Activated CD4-positive, alpha-beta T cell treated with anti-CD3 and anti-CD28 coated beads for 36 hours (primary cell): ENCODE measurements at places on chromosomes 11 and 22. TPM values are rescaled to one million over a fixed set of nuclear protein-coding genes. Genes with fewer than 3 reads are reported as not detected.

GRCh38 chr11:110314366-110315095 is 18.1 kb upstream of the RDX start:
- DNase-seq, result no peak
- peaks cover 5% of the 10 kb centered on the region for H3K27me3 ChIP-seq
- no peaks in the 10 kb centered on the region for H3K36me3 ChIP-seq
- H3K4me3 ChIP-seq, result no peak overlapping the region

DNA sequence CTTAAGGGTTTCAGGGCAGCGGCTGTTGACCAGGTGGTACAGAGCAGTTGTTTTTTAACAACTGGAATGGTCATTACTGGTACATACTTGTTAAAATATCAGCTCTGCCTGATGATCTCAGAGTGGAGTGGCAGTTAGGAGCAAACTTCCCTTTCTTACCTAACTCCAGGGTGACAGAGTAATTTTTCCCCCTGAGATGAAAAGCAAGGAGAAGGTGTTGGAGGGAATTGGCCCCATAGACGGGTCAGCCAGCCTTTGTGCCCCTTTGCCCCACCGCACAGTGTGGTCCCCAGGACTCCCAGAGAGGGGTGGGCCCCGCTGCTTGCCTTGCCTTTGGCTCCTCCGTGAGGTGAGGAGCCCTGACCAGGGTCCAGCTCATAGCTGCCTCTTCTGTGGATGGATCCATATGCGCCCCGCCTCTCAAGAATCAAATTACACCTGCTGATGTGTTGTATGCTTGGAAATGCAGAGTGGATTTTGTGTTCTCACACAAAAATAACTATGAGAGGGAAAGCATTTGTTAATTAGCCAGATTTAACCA is 27.0 kb upstream of the SORL1-AS1 start:
- no peaks in the 10 kb centered on the region for H3K27me3 ChIP-seq
- no peak for DNase-seq
- H3K27ac ChIP-seq, result no peak overlapping the region
- peaks cover 35% of the 10 kb centered on the region for H3K36me3 ChIP-seq
- no peak overlapping the region for H3K4me3 ChIP-seq
- peaks cover 69% of the 10 kb centered on the region for H3K4me1 ChIP-seq

DNA sequence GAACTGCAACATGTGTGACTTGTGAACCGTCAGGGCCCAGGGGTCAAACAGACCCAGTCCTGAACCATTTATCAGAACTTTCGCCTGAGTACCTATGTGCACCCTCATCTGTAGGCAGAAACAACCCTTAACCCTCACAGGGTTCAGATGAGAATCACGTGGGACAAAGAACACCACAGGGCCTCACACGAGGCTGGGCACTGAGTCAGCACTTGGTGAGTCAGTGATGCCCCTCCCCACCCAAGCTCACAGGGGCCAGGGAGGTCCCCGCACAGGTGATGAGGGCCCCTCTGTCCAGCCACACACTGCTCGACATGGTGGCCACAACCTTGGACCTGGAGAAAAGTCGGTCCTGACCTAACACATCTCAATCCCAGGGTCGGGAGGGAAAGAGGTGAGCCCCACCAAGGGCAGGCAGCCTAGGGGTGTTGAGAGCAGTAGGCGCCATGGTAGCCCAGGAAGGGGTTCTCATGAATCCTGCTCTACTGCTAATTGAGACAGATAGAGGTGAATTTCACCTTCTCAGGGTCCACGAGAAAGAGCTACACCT is 176.4 kb downstream of the SHANK2 start:
- no peaks in the 10 kb centered on the region for H3K4me1 ChIP-seq
- no peak overlapping the region for H3K27ac ChIP-seq
- H3K4me3 ChIP-seq, result no peak overlapping the region

GRCh38 chr22:45830531-45831245 is 146.3 kb downstream of the WNT7B start:
- no peaks in the 10 kb centered on the region for H3K4me1 ChIP-seq
- peaks cover 23% of the 10 kb centered on the region for H3K36me3 ChIP-seq
- H3K4me3 ChIP-seq, result no peak overlapping the region
- no peak for DNase-seq
- H3K27me3 ChIP-seq, result no peaks in the 10 kb centered on the region

- H3K4me1 ChIP-seq, result no peaks in the 10 kb centered on the region
- peak; percentile 5 for DNase-seq
- no peak overlapping the region for H3K27ac ChIP-seq
- no peak overlapping the region for H3K4me3 ChIP-seq
These were observed 49.2 kb upstream of the TIMP3 start for GRCh38 chr22:32752326-32752725.

- H3K4me1 ChIP-seq, result peaks cover 2% of the 10 kb centered on the region
- no peak overlapping the region for H3K27ac ChIP-seq
- no peaks in the 10 kb centered on the region for H3K36me3 ChIP-seq
- H3K4me3 ChIP-seq, result no peak overlapping the region
- peak; percentile 30 for DNase-seq
- peaks cover 2% of the 10 kb centered on the region for H3K27me3 ChIP-seq
These were observed 52.6 kb upstream of the NAV2 start for GRCh38 chr11:19660076-19660475.

GRCh38 chr11:112175599-112175952 is 264 bp downstream of the BCO2 start:
- peak overlapping the region; percentile 54 for H3K4me3 ChIP-seq
- peaks cover 11% of the 10 kb centered on the region for H3K4me1 ChIP-seq
- H3K36me3 ChIP-seq, result no peaks in the 10 kb centered on the region
- peaks cover 22% of the 10 kb centered on the region for H3K27me3 ChIP-seq
- no peak overlapping the region for H3K27ac ChIP-seq

- H3K4me1 ChIP-seq, result no peaks in the 10 kb centered on the region
- H3K36me3 ChIP-seq, result no peaks in the 10 kb centered on the region
- H3K27ac ChIP-seq, result no peak overlapping the region
- peaks cover 7% of the 10 kb centered on the region for H3K27me3 ChIP-seq
- no peak for DNase-seq
These were observed 70.5 kb downstream of the RPUSD4 start for GRCh38 chr11:126140926-126141280.

GRCh38 chr22:40020956-40021355 is 26.2 kb downstream of the FAM83F start:
- H3K27me3 ChIP-seq, result no peaks in the 10 kb centered on the region
- H3K36me3 ChIP-seq, result no peaks in the 10 kb centered on the region
- no peak overlapping the region for H3K27ac ChIP-seq
- DNase-seq, result no peak
- no peaks in the 10 kb centered on the region for H3K4me1 ChIP-seq

DNA sequence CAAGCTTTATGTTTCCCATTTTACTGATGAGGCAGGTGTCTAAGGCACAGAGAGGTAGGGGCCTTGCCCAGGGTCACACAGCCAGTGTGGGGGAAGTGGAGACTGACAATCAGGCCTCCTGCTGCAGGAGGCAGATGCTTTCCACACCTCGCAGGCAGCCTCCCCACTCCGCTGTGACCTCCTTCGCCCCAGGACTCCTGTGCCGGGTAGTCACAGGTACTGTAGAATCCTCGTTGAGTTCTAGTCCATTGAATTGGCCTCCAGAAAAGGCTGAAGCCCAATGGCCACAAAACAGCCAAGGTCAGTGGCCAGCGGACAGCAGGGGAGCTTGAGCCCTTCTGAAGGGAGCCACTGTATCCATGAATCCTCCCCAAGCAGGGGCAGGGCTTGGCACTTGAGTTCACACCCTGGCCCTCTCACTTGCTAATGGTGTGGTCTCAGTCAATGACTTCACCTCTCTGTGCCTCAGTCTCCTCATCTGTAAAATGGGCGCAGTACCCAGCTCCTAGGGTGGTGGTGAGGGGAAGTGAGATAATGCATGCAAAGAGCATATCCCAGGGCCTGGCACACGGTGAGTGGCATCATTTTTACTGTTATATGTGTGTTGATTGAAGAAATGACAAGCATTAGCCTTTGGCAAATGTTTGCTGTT is 1.1 kb upstream of the FXYD2 start:
- no peaks in the 10 kb centered on the region for H3K36me3 ChIP-seq
- DNase-seq, result no peak
- H3K4me1 ChIP-seq, result peaks cover 54% of the 10 kb centered on the region
- no peak overlapping the region for H3K27ac ChIP-seq
- H3K27me3 ChIP-seq, result no peaks in the 10 kb centered on the region

GRCh38 chr22:45689211-45689610 is 17.6 kb downstream of the ATXN10 start:
- peaks cover 34% of the 10 kb centered on the region for H3K36me3 ChIP-seq
- no peaks in the 10 kb centered on the region for H3K27me3 ChIP-seq
- no peak overlapping the region for H3K27ac ChIP-seq
- no peak overlapping the region for H3K4me3 ChIP-seq
- peaks cover 34% of the 10 kb centered on the region for H3K4me1 ChIP-seq

GRCh38 chr11:109401545-109401944 is 20.4 kb upstream of the C11orf87 start:
- no peak for DNase-seq
- no peaks in the 10 kb centered on the region for H3K27me3 ChIP-seq
- no peaks in the 10 kb centered on the region for H3K36me3 ChIP-seq
- no peak overlapping the region for H3K4me3 ChIP-seq

GRCh38 chr11:68146010-68146540 is 24.9 kb upstream of the CHKA start:
- H3K27me3 ChIP-seq, result no peaks in the 10 kb centered on the region
- no peak for DNase-seq
- no peaks in the 10 kb centered on the region for H3K36me3 ChIP-seq
- no peak overlapping the region for H3K27ac ChIP-seq

DNA sequence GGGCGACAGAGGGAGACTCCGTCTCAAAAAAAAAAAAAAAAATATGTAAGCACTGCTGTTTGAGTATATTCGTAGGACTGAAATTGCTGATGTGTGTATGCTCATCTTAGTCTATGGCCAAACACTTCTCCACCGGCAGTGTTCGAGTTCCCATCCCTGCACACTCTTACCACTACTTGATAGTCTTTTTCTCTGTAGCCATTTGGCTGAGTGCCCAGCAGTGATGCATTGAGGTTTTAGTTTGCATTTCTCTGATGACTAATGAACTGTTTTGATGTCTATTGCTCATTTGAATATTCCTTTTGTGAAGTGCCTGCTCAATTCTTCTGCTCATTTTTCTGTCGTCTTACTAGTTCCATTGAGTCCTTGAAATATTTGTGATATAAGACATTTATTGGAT is 1.9 kb downstream of the TIRAP start:
- peak; percentile 96 for DNase-seq
- H3K27ac ChIP-seq, result peak overlapping the region; percentile 58
- H3K4me1 ChIP-seq, result peaks cover 51% of the 10 kb centered on the region
- H3K36me3 ChIP-seq, result peaks cover 4% of the 10 kb centered on the region
- H3K27me3 ChIP-seq, result no peaks in the 10 kb centered on the region

DNA sequence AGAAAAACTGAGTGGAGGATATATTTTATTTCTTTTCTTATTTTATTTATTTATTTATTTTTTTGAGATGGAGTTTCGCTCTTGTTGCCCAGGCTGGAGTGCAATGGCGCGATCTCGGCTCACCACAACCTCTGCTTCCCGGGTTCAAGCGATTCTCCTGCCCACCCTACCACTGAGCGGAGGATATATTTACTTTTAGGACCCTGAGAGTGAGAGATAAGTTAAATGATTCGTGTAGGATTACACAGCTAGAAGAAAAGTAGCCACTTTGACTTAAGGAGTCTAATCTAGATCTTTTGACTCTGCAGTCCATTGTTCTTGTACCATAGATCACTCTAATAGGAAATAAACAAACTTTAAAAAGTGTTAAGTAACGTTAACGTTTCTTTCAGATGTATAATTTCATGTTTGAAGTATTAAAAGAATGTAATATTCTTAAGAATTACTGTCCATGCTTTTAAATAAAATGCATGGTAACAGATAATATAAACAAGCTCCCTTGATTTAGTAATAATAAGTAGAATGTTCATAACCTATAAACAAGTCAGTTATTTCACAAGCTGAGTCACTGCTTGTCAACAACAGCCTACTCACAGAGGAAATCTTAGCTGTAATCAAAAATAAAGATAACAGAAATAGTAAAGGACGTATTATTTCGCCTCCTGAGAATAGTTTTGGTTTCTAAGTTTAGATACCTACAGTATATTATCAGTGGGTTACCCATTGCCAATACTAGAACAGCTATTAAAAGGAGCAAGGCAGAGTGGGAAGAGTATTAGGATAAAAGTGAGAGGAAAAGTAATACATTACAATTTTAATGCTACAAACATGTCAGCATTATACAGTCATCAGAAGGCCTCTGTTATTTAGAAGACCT is 18.6 kb downstream of the USP47 start:
- H3K4me1 ChIP-seq, result peaks cover 65% of the 10 kb centered on the region
- peaks cover 4% of the 10 kb centered on the region for H3K36me3 ChIP-seq
- H3K27me3 ChIP-seq, result no peaks in the 10 kb centered on the region
- H3K4me3 ChIP-seq, result no peak overlapping the region

GRCh38 chr22:46776876-46777608 is 14.6 kb downstream of the TBC1D22A start:
- peaks cover 58% of the 10 kb centered on the region for H3K4me1 ChIP-seq
- H3K4me3 ChIP-seq, result peak overlapping the region; percentile 67
- peak overlapping the region; percentile 78 for H3K27ac ChIP-seq
- H3K36me3 ChIP-seq, result peaks cover 11% of the 10 kb centered on the region

DNA sequence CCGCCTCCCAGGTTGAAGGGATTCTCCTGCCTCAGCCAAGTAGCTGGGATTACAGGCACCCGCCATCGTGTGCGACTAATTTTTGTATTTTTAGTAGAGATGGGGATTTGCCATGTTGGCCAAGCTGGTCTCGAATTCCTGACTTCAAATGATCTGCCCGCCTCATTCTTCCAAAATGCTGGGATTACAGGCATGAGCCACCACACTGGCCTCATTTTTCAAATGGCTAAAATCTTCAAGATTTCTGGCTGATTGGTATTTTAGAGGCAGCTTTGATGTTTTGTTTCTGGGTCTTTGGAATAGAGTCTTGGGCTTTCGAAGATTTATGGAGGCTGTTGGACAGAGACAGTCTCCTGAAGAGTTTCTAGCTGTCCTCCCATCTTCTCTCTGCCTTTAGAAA is 5.8 kb upstream of the SLC3A2 start:
- H3K27me3 ChIP-seq, result no peaks in the 10 kb centered on the region
- DNase-seq, result no peak
- peaks cover 7% of the 10 kb centered on the region for H3K4me1 ChIP-seq
- H3K36me3 ChIP-seq, result peaks cover 34% of the 10 kb centered on the region

DNA sequence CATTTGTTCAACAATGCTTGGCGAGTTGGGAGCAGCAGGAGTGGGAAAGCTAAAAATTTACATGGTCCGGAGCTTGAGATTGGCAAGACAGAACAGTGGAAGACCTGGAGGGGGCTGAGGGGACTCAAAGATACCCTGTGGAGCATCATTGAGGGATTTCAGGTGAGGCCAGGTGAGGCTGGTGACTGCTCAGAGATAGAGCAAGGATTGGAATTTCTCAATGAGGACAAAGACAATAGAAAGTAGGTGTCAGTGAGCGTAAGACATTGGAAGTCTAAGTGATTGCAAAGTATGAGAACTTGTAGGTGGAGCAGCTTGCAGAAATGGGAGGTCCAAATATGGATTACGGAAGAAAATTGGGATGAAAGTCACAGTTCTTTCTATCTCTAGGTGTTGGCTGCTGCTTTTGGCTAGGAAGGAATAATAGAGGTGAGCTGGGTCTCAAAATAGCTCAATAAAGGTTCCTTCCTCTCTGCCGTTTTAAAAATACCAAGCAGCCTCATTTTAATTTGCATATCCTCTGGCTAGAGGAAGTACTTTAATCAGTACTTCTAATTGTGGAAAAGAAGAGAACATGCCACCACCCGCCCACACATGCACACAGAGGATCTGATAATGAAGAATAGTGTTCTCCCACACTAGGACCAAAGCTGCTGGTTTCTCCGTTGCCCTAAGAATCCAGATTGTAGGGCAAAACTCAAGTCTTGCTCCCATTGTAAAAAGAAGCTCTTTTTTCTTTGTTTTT is 41.8 kb upstream of the SORL1-AS1 start:
- H3K36me3 ChIP-seq, result peaks cover 65% of the 10 kb centered on the region
- peak overlapping the region; percentile 13 for H3K4me3 ChIP-seq
- H3K27ac ChIP-seq, result peak overlapping the region; percentile 82

BBOX1 gene
- not detected for total RNA-seq

GP1BB gene
- total RNA-seq, result not detected

CCDC179 gene
- not detected for total RNA-seq

ADAMTS8 gene
- total RNA-seq, result not detected

CTSW gene
- total RNA-seq, result 1.7 TPM

APOL1 gene
- total RNA-seq, result 37.2 TPM

MS4A3 gene
- not detected for total RNA-seq
